Prostate gland (tissue), 2 donors: ENCODE measurements at places on chromosomes 7 and 10.

GRCh38 chr7:111690364-111691111, 128.2 kb upstream of the IMMP2L start:
- no peak for DNase-seq

GRCh38 chr10:123795196-123795780, 96.3 kb downstream of the CPXM2 start:
- DNase-seq: no peak

DNA sequence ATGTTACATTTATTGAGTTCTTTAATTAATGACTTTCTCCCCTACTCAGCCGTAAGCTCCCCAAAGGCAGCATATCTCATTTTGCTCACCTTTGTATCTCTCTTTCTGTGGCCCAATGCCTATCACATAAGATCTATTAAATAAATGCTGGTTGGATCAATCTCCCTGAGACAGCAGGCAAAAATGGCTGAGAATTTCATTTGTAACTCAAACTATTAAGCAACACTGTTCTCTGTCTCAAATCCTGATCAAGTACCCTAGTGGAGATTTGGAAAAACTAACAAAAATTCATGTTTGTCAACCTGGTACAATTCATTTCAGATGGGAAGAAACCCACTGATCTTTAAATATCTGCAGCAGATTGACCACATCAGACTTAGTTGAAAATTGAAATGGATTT, 127.4 kb downstream of the ZFAND4 start:
- DNase-seq: no peak

DNA sequence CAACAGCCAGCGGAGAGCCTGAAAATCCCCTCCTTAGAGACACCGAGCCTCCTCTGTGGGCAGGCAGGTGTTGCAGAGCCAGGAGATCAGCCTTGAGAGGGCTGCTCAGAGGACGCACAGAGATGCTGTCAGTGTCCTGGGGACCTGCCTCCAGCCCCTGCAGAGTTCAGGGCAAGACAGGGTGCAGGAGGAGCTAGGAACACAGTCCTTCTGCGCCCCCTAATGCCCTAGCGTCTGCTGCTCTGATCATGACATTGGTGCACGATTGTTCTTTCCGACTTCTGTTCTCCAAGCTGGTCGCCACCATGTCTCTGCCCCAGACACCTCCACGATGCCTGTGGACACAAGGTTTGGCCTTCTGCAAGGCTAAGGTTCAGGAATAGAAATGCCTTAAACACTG, 613.7 kb upstream of the MKI67 start:
- no peak for DNase-seq

DNA sequence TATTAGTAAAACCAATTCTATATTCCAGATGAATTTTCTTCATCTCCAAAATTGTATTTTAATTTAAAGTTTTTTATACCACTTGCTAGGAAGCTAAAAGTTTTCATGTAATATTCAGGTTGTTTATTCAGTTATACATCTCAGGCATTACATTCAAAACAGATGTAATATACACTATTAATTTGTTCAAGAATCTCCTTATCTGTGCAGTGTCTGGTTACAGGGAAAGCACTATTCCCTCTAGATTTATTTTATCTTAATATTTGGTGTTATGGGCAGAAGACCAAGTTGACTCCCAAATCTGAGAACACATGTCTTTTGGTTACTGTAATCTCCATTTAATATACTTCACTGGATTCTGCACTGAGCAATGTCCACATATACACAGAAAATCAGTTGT, 953.4 kb downstream of the ANKRD7 start:
- DNase-seq: no peak

DNA sequence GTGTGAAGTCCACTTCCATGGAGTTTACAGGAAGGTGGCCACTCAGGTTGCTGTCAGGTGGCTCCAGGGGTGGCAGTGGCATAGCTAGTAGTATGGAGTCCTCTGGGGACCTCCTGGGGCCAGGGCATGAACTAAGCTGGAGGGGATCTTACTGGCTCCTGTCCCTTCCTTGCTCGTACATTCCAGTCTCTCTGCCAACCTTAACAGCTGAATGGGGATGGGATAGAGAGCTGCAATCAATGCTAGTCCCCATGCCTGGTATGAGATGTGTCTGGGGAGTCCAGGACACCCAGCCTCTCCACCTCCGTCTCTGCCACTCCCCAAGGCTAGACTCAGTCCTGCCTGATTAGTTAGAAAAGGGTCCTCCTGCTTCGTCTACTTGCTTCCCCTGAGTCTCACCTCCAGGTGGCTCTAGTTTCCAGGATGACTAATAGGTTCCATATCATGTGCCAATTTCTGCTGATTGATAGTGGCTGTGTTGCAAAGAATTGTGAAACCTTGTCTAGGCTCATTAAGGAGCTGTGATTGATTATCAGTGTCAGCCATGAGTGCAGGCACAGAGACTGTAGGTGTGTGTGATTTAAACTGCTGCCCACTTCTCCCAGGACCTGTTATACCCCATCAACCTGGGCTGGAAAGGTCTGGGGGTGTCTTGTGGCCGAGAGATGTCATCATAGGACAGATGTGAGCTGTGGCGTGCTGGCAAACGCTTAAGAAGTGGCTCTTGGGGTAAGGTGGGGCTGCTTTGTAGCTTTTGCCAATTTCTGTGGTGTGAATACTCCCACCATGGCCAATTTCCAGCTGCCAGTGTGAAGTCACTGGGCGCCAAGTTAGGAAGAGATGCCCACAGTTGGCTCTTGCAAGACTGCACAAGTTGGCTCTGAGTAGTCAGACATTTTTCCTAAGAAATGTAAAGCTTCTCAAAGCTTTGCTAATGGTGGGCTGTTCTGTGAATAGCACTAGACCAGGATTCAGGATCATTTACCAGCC, 59.8 kb downstream of the COL13A1 start:
- DNase-seq: no peak

DNA sequence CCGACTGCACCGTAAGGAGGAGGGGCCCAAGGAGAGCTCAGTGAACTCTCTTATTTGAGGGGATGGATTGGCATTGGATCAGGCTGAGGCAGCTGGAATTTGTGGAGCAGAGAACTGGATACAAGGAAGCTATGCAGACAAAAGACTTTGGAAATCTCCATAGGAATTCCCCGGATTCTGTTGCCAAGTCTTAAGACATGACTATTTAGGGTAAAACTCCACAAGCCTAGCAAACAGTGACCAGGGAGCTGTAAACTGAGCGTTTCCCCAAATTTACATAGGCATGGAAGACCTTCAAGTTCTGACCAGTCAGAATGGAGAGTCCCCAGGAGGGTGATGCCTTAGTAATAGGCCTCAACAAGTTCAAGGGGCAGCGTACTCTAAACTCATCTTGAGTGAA, 82.5 kb upstream of the PCBD1 start:
- DNase-seq: no peak

DNA sequence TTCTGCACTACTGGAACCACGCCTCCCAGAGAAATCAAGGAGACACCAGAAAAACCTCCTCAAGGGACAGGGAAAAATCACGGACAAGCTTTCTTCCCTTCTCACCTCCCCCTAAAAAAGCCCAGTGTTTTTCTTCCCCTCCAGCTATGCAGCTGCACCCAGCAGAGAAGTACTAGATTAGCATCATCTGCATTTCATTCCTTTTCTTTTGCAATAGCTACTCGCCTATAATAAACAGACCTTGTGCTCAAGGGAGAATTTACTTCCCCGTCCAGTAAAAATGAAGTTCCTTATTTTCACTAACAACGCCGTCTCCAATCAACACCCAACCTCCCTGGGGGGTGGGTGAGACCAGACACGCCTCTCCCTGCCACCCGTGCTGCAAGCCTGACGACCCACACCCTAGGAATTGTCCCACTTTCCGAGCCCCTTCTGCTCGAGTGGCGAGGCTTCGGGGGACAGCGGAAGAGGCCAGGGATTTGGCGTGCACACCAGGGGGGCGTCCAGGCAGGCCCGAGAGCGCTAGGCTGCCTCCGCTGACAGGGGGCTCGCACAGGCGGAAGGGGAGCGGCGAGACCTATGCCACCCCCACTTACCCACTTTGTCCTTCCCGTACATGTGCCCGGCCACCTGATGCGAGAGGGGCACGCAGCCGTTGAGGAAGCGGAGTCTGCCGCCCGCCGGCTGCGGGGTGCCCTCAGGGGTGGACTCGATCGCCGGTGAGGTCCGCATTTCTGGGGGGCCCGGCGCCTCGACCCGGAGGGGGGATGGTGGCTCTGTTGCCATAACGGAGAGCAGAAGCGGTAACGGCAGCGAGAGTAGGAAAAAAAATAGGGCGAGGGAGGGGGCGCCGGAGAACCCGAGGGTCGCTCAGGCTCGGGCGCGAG, 625 bp downstream of the IPMK start:
- DNase-seq: peak; percentile 48

DNA sequence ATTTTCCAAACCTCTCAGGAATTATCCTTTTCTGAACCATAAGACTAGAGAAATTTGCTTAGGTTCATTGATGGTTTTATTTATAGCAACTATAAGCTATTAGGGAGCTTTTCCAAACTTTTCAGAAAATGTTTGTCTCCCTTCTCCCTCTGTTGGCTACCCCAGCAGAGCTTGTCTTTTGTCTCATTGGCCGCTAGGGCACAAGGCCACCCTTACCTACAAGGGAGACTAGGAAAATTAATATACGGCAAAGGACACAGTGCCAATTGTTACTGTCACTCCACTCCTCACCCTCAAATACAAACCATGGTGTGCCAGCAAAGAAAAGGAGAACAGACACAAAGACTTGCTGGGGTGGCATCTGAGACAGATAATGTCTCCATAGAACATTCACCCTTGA, 471.4 kb downstream of the XPNPEP1 start:
- no peak for DNase-seq

DNA sequence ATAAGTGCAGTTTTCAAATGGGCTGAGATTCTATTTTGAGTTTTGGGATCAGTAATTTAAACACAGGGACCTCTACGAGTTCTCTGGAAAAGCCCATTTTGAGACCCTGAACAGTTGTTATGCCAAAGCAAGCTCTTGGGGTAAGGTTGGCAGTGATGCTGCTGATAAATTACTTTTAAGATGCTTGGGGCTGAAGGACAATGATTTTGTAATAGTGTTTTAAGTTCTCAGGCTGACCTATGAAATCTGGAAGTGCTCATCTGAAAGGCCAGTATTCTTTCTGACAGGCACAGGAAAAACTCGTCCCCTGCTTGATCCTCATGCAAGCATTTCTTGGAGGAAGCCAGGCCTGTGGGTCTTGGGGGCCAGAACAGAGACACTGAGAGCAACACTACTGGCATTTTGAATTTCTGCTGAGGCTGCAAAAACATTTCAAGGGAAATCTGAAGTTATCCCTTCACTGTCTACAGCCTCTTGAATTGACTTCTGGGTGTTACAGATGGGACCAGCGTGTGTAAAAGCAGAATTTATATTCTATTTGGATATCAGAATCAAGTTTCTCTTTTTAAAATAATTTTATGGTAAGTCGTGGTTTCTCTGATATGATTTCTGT, 79.7 kb downstream of the AUTS2 start:
- DNase-seq: no peak

DNA sequence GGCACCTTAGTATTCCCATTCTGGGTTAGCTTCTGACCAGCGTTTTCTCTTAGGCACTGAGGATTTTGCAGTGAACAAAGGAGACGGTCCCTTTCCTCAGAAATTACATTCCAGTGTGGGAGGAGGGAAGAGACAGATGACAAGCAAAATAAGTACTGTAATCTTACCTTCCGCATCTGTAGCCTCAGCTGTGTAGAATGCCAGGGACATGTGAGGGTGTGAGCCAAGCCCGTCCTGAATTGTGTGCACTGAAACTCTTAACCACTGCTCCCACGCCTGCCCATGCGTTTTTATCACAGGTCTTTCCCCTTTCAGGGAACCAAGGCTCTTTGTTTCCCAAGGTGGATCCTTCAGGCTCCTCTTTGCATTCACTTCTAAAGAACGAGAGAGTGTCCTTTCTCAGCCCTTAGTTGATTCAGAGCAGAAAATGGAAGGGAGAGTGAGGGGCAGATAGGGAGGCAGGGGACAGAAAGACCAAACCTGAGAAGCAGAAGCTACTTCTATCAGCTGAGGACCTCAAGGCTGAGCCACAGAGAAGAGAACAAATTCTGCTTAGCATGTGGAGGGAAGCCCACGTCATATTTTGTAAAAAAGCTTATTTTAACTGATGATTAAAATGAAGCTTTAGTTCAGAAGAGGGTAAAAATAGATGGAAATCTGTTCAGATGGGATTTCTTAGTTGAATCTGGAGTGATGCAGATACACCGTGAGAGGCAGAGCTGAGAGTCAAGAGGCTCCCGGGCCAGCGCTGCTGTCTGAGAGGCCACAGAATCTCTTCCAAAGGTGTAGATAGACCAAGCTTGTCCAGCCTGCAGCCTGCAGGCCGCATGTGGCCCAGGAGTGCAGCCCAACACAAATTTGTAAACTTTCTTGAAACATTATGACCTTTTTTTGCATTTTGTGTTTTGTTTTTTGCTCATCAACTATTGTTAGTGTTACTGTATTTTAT, 122.5 kb downstream of the CCNY start:
- no peak for DNase-seq

DNA sequence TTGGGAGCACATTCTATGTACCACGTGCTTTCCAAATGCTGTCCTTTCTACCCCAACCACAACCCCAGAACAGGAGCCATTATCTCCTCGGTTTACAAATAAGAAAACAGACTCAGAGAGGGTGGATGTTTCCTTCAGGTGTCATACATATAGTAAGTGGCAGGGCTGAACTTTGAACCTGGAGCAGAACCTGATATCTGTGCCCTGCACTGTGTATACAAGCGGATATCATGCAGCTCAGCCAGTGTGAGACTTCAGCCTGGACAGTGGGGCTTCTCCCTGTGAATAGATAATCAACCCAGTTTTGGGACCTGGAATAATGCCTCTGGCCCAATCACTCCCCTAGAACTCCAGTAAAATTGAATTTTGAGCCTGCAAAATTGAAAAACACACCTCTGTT, 341.1 kb downstream of the GRID1 start:
- DNase-seq: no peak

GRCh38 chr7:77327932-77328628, 88.1 kb downstream of the GSAP start:
- no peak for DNase-seq

GRCh38 chr10:34933676-34934075, 118.6 kb upstream of the PARD3 start:
- DNase-seq: peak; percentile 53
